ENCODE measurements at places on chromosomes 6 and 20.
A peak's percentile ranks its signal among the peaks of the same experiment; 100 is the strongest.

DNA sequence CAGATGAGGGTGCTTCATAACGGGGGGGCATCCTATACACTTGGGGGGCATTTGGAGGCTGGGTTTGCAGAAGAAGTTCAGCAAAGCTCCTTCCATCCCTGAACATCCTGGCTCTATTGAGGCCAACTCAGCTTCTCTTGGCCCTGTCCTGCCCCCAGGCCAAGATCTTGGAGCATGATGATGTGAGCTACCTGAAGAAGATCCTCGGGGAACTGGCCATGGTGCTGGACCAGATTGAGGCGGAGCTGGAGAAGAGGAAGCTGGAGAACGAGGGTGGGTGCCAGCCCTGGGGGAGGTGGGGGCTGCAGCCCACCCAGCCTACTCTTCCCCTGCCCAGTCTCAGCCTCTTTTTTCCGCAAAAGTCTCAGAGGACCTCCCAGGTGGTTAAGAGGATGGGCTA, 17.2 kb downstream of the GDAP1L1 start:
- no peak for DNase-seq

- no peak for DNase-seq
Observed at GRCh38 chr20:17785007-17785406, 85.2 kb downstream of the BANF2 start.

DNA sequence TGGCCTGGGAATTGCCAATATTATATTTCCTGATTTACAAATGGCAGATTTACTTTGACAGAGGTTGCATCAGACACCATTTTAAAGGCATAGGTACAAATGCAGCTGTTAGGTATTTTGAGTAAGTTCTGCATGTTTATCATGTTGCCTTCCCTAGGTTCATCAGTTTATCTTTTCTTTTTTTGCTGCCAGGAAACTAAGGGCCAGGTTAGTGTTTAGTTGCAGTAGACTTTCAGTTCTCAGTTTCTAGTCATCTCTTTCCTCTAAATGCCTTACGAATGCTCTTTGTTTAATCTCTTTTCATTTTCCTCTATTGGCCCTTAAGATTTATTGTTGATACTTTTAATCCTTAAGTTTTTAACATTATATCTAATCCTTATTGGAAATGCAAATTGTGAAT, 129.9 kb downstream of the SMAP1 start:
- no peak for DNase-seq

GRCh38 chr6:44311767-44312166, 1.4 kb downstream of the AARS2 start:
- no peak for DNase-seq

GRCh38 chr20:53027089-53027488, 54.9 kb downstream of the TSHZ2 start:
- no peak for DNase-seq

DNA sequence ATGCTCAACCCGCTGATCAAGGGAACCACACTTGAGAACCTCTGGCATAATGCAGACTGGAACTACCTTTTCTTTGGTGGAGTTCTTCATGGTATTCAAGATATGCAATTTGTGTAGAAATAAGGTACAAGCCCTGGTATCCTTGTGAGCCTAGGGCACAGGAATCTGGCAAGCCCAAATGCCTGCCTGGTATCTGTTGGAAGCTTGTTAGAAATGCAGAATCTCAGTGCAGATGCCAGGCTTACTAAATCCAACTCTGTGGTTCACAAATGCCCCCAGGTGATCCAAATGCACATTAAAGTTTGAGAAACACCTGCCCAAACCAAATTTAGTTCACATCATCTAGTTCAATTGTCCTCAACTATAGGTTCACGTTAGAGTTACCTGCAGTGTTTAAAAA, 159.8 kb upstream of the LAMP5 start:
- no peak for DNase-seq

DNA sequence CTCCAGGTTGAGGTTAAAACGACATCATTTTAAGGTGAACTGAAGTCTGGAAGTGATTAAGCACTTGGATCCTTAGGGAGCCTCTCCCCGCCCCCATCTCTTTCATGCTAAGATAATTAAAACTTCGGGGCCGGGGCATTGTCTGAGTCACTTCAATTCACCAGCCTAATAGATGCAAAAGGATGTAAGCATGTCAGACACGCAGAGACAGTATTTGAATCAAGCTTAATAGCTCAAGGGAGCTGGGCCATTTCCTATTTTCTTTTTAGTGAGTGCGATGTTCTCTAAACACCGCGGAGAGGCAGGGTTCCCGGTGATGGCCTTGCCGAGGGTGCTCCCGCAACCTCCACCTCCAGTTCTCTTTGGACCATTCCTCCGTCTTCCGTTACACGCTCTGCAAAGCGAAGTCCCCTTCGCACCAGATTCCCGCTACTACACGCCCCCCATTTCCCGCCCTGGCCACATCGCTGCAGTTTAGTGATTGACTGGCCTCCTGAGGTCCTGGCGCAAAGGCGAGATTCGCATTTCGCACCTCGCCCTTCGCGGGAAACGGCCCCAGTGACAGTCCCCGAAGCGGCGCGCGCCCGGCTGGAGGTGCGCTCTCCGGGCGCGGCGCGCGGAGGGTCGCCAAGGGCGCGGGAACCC, 516 bp upstream of the IRF4 start:
- DNase-seq: no peak

DNA sequence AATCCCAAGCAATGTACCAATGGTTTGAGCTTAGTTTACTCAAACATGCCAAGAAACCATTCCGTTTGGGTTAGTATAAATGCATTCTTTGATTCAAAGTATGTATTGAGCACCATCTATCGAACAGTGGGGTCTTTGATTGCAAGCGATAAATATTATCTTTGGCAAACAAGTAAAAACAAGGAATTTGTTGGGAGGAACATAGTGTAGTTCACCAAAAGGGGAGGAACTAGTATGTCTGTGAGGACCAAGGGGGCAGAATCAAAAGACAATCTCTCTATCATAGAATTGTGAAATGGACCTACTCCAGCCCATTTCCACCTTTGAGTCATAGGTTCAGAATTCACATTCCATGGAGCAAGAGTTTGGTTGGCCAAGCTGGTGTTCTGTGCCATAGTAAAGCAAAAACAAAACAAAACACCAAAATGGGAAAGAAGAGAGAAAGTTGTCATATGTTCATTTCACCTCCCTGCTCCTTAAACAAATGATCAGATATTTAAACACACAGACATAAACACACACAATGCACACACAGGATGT, 266.0 kb downstream of the TSHZ2 start:
- no peak for DNase-seq

DNA sequence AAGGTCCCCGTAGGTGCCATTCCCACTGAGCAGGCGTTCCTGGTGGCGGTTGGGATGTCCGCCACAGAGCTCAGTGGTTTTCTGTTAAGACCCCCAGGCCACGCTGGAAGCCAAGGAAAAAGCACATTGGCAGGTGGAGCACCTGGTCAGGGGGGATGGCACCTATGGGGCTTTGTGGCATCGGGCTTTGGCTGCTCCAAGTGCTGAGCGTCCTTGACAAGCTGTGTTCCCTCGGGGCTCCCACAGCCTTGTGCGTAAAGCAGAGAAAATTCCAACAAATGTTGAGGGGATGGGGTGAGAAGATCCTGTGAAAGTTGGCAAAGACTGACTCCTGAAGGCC, 135.4 kb downstream of the JPH2 start:
- DNase-seq: no peak

- DNase-seq: no peak
Observed at GRCh38 chr6:12178521-12178920, 111.6 kb upstream of the EDN1 start.

DNA sequence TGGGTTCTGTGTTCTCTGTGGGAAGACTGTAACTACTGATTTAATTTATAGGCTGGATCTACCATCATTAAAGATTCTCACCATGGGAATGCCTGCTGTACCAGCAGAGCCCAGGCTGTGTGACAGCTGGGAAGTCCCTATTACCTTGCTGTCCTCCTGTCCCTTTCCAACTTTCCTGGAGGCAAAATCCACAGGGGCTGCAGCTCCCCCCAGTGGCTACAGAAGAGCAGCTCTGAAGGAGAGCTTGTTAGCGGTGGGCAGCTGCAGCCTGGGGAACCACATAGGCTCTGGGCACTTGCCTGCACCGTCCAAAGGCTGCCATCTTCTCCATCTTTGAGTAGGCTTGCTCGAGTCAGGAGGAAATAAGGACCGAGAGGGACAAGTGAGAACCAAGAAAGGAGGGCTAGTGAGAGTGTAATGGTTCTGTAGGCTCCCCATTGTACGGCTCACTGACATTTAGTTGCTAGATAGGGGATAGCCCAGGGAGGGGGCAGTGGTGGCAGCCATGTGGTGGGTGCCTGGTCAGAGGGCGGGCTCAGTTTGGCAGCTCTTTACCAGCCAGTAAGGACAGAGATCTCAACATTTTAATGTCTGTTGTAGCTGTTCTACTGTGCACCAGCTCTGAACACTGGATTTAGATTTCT, 155.1 kb upstream of the MLIP start:
- DNase-seq: peak; percentile 62

- DNase-seq: no peak
Observed at GRCh38 chr6:85096976-85097375, 332.6 kb upstream of the TBX18 start.

DNA sequence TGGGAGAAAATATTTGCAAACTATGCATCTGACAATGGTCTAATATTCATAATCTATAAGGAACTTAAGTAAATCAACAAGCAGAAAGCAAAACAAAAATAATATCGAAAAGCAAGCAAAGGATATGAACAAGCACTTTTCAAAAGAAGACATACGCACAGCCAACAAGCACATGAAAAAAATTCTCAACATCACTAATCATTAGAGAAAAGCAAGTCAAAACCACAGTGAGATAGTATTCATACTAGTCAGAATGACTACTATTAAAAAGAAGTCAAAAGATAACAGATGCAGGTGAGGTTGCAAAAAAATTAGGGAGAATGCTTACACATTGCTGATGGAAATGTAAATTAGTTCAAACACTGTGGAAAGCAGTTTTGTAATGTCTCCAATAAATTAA, 410.2 kb downstream of the MMUT start:
- DNase-seq: no peak

- no peak for DNase-seq
Observed at GRCh38 chr20:43938932-43939761, 24.5 kb downstream of the TOX2 start.

GRCh38 chr6:31453259-31453658, 44.7 kb upstream of the MICB start:
- DNase-seq: no peak

GRCh38 chr20:31559704-31560093, 45.4 kb upstream of the ID1 start:
- DNase-seq: no peak

DNA sequence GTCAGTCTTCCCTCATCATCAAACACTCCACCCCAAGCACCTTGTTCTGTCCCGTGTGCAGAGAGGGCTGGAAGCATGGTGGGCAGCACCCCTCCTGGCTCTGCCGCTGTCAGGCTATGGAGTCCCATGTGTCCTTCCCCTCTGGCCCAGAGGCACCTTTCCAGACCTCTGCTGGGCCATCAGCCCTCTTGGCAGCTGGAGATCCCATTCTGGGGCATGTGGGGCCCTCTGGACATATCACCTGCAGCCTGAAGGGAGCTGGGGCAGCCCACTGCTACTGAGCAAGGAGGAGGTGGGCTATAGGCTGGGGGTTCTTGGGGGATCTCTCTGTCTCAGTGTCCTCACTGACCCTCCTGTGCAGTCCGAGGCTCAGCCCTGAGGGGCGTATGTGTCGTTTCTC, 42.2 kb downstream of the SUN5 start:
- DNase-seq: no peak

- DNase-seq: no peak
Observed at GRCh38 chr20:11686820-11687543, 230.7 kb upstream of the BTBD3 start.

GRCh38 chr6:19415605-19416326, 421.4 kb upstream of the ID4 start:
- no peak for DNase-seq

DNA sequence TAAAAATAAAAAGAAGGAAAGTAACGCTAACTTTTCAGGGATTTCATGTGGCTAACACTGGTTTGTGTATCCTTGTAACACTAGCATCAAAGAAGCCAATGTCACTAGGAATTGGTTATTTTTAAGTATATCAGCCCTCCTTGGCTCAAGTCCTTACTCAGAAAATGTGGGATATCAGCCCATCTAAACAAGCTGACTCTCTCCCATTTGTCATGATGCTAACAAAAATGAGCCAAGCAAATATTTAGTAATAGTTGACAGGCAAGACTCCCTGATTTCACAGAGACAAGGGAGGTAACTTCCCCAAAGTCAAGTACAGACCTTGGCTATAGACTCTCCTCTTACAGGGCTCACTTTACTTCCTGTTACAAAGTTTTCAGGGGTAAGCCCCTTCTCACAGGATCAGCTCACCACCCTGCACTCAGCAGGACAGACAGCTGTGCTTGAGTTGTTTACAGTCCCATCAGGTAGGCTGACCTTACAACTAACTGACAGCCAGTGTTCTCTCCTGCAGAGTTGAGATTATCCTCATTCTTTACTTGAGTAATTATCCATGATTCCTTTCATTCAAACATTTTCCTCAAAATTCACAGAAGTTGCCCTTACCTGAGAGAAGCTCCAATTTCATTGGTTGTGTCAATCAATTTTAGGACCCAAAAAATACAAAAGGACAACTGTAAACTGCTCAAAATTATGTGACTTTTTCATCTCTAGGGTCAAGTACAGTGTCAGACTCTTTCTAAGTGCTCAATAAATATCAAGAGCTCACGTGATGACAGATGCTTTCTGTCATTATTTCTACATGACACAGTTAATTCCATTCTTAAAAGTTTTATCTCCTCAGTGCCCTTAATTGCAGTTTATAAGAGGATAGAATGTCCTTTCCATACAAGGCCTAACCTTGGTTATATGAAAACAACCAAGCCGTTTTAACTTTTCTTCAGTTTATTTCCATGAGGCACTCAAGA, 38.1 kb upstream of the BMP5 start:
- no peak for DNase-seq

GRCh38 chr6:85049282-85049681, 284.9 kb upstream of the TBX18 start:
- DNase-seq: no peak

DNA sequence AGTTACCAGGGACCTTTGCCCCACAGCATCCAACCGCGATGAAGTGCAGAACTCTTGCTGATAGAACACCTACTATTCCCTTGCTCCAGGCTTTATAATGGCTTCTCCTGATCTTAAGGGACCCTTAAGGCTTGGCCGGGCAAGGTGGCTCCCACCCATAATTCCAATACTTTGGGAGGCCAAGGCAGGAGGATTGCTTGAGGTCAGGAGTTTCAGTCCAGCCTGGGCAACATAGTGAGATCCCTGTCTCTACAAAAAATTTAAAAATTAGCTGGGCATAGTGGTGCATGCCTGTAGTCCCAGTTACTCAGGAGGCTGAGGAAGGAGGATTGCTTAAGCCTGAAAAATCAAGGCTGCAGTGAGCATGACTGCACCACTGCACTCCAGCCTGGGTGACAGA, 68.8 kb downstream of the GCNT2 start:
- DNase-seq: no peak

DNA sequence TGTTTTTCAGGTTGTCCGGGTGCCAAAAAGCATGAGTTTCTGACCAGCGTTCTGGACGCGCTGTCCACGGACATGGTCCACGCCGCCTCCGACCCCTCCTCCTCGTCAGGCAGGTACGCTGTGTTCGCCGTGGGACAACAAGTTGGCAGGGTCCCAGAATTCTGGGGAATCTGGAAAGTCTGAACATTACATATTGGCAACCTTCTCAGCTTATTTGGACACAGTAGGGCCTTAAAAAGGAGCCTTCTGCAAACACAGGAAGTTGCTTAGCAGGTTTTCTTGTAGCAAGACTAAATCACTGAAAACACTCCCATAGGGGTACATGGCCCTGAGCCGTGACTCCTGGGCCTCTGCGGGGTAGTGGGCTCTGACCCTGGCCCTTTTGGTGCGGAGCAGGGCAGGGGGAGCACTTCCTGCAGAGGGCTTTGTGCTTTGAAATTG, 209.7 kb downstream of the SMOC2 start:
- DNase-seq: no peak

GRCh38 chr6:37913210-37913609, 93.7 kb downstream of the ZFAND3 start:
- no peak for DNase-seq
